ENCODE measurements at places on chromosomes 4 and X.

GRCh38 chr4:91064157-91064853 is 937.1 kb downstream of the CCSER1 start:
- DNase-seq = no peak

DNA sequence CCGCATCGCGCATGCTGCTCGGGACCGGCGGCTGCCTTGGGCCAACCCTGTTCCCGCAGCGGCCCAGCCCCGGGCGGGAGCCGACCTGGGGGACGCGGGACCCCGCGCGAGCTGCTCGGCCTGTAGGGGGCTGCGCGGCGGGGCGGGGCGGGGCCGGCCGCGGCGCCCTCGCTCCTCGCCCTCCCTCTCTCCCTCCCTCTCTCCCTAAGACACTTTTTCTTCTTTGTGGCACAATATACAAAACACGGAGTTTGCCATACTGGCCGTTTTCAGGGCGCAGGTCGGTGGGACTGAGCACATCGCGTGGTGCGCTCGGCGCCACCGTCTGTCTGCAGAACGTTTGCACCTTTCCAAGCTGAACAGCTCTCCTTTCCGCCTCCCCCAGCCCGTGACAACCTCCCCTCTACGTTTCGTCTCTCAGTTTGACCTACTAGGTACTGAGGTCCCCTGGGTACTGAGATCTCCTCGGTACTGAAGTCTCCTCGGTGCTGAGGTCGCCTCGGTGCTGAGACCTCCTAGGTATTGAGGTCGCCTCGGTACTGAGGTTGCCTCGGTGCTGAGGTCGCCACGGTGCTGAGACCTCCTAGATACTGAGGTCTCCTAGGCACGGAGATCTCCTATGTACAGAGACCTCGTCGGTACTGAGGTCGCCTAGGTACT is 261.1 kb upstream of the PLCXD1 start:
- no peak for DNase-seq

- DNase-seq = no peak
These were observed 577.1 kb downstream of the GALNTL6 start for GRCh38 chr4:172390331-172390730.

DNA sequence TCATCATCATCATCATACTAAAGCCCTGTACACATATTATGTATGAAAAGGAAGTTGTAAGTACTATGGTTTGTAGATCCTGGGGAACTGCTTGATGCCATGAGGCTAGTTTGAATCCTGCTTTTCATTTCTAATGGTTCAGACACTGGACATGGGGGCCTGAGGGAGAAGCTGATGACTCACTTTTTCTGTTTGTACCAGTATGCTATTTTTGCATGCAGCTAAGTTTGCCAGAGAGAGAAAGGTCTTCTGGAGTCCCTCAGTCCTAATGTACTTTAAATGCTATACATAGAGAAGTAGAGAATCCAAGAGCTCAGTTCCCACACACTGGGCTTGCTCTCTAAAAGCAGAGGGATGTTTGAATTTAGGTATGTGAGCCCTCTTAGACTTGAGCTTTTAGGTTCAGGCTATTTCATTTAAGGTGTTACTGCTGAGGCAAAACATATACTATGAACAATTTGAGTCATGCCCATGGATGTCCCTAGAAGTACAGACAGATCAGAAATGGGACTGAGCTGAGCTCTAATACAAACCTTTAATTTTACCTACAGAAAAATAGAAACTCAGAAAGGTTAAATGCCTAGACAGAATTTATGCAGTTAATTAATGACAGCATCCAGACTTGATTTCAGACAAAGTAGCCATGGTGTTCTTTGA is 17.6 kb upstream of the HS3ST1 start:
- no peak for DNase-seq

- no peak for DNase-seq
These were observed 139.6 kb upstream of the PTCHD1 start for GRCh38 chrX:23194885-23195554.

DNA sequence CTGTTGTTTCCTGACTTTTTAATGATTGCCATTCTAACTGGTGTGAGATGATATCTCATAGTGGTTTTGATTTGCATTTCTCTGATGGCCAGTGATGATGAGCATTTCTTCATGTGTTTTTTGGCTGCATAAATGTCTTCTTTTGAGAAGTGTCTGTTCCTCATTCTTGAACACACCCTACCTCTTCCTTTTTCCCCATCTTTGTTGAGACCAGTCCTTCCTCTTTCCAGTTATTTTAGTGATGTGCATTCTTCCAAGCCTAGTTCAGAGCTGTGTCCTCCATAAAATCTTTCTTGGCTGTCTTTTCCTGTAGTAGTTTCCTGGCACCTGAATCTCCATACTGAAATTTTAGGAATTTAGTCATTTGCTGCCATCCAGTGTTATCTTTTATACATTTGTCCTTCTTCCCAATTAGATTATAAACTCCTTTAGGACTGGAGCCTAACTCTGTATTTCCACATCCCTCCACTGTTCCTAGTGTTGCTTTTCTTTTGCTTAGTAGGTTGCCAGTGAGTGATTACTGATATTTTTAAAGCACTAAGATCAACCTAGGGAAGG is 11.4 kb downstream of the FHIP1A start:
- DNase-seq = peak; percentile 52

GRCh38 chr4:2368746-2369437 is 49.6 kb downstream of the ZFYVE28 start:
- no peak for DNase-seq

GRCh38 chr4:23324021-23324690 is 565.7 kb downstream of the PPARGC1A start:
- DNase-seq = no peak

DNA sequence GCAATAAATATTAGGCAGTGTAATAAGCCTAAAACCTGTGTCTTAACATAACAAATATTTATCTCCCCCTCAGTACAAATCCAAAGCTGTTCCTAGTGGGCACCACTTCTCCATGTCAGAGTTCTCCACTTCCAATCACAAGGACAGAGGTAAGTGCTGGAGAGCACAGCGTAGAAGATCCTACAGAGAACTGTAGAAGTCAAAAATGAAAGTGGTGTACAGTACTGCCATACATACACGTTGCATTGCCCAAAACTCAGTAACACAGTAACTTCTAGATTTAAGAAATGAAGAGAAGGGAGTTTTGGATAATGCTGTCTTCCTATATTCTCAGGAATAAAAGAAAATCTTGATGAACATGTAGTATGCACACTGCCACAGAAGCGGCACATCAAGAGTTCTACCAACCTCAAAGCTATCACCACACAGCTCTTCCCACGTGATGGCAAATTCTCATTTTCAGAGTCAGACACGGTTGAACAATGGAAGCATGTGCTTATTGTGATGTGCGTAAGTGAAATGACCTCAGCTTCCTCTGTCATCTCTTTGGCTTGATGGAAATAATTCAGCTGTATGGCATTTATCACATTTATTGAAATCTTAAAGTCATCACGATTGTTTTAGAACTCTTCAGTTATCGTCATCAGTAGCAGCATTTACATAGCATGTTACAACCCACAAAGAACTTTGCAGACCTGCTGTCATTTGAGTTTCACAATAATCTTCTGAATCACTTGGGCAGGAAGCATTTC is 27.1 kb upstream of the SPANXN4 start:
- no peak for DNase-seq

GRCh38 chr4:99361268-99361898 is 8.8 kb upstream of the ADH1C start:
- no peak for DNase-seq
